ENCODE measurements at places on chromosomes 6 and 20.

- DNase-seq: no peak
Measured at GRCh38 chr20:6506906-6507305, 260.6 kb upstream of the BMP2 start.

DNA sequence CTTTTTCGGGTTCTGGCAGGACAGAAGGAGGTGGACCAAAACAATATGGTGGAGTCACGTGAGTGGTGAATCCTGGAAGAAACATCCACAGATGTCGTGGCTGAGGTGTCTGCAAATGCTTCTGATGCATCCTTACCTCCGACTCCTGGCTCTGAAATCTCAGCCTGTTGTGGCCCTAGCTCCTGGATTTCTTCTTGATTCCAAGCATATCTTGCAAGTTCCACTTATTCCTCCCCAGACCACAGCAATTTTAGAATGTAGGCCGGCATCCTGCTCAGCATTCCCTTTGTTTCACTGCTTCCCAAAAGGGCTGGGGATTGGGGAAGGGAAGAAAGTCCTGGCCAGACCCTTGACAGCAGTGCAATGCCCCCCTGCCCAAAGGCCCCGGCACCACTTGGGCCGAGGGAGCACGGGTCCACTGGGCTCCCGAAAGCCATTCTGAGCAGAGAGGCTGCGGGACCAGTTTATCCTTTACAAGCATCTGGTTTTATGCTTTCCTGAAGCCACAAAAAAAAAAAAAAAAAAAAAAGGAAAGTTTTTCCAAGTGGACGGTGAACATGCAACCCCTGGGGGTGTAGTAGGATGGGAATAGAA is 200.9 kb upstream of the RNF24 start:
- DNase-seq: no peak

GRCh38 chr6:87118054-87118453 is 23.1 kb upstream of the CGA start:
- no peak for DNase-seq

- no peak for DNase-seq
Measured at GRCh38 chr6:138222901-138223546, 4.7 kb upstream of the PBOV1 start.

DNA sequence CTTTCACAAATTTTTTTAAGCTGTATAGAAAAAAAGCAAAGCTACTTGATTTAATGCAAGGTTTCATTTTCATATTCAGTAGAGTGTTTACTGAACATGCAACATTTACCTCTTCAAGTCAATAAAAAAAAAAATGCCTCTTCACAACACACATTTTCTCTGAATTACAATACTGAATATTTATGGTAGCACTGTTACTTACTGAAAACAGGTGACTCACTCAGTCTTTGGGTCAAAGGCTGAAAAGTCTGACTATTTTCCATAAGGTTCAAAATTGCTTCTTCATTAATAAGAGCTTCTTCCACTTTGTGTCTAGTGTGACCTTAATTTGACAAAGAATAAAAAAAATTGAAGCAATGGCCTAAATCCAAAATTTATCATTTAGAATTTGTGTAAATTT is 101.9 kb downstream of the REV3L start:
- no peak for DNase-seq

DNA sequence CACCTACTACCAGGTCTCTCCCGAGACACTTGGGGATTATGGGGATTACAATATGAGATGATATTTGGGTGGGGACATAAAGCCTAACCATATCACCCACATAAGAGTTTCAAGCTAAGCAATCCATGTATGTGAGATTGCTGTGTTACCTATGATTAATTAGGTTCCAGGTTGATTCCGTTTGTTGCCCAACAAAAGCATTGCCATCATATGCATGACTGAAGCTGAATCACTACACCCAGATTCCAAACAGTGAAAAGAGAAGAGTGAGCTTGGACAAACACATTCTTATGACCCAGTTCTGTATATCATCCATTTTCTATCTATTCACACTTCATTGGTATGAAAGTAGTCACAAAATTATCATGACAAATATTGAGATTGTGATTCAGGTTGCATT is 952.5 kb upstream of the MAN1A1 start:
- no peak for DNase-seq

- DNase-seq: no peak
Measured at GRCh38 chr6:73585566-73586415, 65.0 kb upstream of the EEF1A1 start.

Data from stimulated activated CD8-positive, alpha-beta memory T cell treated with anti-CD3 and anti-CD28 coated beads, Interleukin-4, amount 100 ng/mL, for 24 hours (primary cell).